ENCODE measurements at places on chromosomes 12 and 14. TPM values are rescaled to one million over a fixed set of nuclear protein-coding genes. Genes with fewer than 3 reads are reported as not detected.

COL2A1 gene
- total RNA-seq: 0.07 TPM

RHOJ gene
- not detected for total RNA-seq

SLCO1A2 gene
- not detected for total RNA-seq

PTCSC3 gene
- total RNA-seq: not detected

NRIP2 gene
- not detected for total RNA-seq

DHRS4 gene
- total RNA-seq: 29.2 TPM

IL31 gene
- total RNA-seq: not detected

RAB21 gene
- 44.1 TPM for total RNA-seq

KLRF1 gene
- 0.48 TPM for total RNA-seq

PGF gene
- total RNA-seq: 28.8 TPM

PLD4 gene
- total RNA-seq: not detected

BDKRB1 gene
- total RNA-seq: 5.0 TPM

Data from foreskin keratinocyte (primary cell).